ENCODE measurements at places on chromosomes 7 and 10. TPM values are rescaled to one million over a fixed set of nuclear protein-coding genes. Genes with fewer than 3 reads are reported as not detected.
A peak's percentile ranks its signal among the peaks of the same experiment; 100 is the strongest.

Gene GRID1
- total RNA-seq: 5.6 TPM

Gene PITRM1
- total RNA-seq: 59.5 TPM

DNA sequence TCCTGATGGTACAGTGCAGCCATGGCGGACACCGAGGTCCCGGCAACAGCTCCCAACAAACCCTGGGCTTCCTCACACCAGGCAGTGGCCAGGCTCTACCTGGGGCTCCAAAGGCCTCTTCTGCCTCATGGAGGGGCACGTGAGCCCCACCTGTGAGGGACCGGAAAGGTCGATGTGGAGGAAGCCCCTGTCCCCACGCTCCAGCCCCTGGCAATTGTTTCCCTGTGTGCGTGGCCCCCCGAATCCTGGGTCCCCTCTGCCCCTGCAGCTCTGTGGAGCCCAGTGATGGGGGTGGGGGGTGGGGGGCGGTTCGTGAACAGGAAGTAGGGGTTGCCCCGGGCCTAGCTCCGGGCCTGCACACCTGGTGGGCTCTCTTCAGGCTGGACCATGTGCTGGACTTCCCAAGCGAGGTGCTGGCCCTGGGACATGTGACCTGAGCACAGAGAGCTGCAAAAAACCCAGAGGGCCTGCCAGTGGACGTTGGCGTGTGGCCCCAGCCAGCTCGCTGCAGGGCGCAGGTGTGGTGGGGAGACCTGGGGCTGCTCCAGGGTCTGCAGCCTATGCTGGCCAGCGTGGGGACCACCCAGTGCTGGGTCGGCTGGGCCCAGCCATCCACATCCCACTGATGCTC lies 72.6 kb downstream of the INPP5A start:
- H3K27me3 ChIP-seq: no peaks in the 10 kb centered on the region
- peaks cover 17% of the 10 kb centered on the region for H3K4me1 ChIP-seq
- H3K36me3 ChIP-seq: no peaks in the 10 kb centered on the region
- no peak overlapping the region for H3K27ac ChIP-seq
- no peak for DNase-seq

DNA sequence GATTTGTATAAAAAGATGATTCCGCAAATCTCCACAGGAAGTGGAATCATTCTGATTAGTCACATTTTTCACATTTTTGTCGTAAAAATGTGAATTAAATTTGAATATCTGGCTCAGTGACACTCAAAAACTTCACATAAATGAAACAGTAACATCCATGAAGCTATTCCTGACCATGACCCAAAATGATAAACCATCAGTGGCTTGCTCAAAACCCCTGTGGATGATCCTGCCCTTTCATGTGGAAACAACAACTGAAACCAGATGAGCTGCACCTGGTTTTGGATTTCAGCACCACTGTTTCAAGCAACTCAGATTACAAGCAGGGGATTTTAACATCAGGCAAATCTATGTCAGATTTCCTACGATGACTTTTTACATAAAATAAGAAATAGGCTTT lies 80.3 kb downstream of the AMPH start:
- peaks cover 28% of the 10 kb centered on the region for H3K27me3 ChIP-seq
- no peaks in the 10 kb centered on the region for H3K4me1 ChIP-seq
- no peak for DNase-seq
- H3K27ac ChIP-seq: no peak overlapping the region
- H3K4me3 ChIP-seq: no peak overlapping the region

GRCh38 chr10:63219749-63220148 lies 86.6 kb downstream of the NRBF2 start:
- no peak for DNase-seq
- H3K4me1 ChIP-seq: no peaks in the 10 kb centered on the region
- no peak overlapping the region for H3K27ac ChIP-seq

DNA sequence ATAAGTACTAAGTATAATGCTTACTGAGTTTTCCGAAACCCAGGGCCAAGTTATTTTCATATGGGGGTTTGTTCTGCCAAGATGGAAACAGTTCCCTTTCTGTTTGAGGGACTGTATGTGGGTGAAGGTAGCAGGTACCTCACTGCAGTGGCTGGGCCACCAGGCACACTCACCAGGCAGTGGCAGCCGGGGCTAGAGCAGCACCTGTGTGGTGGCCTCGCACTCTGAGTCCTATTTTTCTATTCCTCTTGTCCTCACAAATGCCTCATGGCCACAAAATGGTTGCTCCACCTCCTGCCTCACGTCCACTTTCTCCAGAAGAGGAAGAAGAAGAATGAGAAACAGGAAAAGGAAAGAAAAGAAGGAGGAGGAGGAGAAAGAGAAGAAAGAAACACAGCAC lies 167.3 kb upstream of the SHH start:
- no peaks in the 10 kb centered on the region for H3K36me3 ChIP-seq
- no peak for DNase-seq
- H3K4me3 ChIP-seq: no peak overlapping the region
- H3K27me3 ChIP-seq: peaks cover 24% of the 10 kb centered on the region
- no peak overlapping the region for H3K27ac ChIP-seq

- H3K27me3 ChIP-seq: no peaks in the 10 kb centered on the region
- no peaks in the 10 kb centered on the region for H3K36me3 ChIP-seq
- no peak overlapping the region for H3K27ac ChIP-seq
These were observed 45.4 kb downstream of the PAX2 start for GRCh38 chr10:100790761-100791208.

- no peaks in the 10 kb centered on the region for H3K36me3 ChIP-seq
- no peaks in the 10 kb centered on the region for H3K4me1 ChIP-seq
- H3K27ac ChIP-seq: no peak overlapping the region
These were observed 35.4 kb downstream of the CDK13 start for GRCh38 chr7:39985398-39985918.

DNA sequence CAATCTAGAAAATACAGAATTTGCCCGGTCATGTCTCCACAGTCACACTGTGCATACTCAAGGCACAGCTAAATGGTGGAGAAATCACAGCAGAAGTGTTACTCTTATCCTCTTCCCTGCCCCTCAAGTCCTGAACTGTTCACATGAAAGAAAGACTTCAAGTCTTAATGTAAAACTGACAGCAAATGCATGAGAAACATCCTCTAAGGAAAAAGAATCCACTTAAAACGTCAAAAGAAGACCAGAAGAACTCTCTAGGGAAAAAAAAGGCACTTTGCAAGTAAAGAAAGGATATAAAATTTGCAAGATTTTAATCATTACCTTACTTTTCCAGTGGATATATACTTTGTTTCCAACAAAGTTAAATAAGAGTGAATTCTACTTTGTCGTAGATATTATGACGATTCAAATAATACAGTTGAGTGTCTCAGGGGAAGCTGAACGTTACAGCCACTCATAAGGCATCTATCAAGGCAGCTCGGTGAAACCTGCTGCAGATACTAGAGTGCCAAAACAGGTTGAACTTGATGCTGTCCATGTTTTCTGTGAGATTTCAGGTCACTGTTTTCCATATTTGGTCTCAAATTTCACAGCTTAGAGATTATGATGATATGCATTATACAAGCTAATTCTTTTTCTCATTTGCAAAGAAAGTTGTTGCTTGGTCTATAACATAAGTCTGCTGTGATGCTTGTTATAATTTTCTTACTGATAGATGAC lies 155.0 kb downstream of the CTTNBP2 start:
- H3K27me3 ChIP-seq: no peaks in the 10 kb centered on the region
- DNase-seq: no peak
- H3K36me3 ChIP-seq: no peaks in the 10 kb centered on the region
- H3K4me1 ChIP-seq: no peaks in the 10 kb centered on the region

DNA sequence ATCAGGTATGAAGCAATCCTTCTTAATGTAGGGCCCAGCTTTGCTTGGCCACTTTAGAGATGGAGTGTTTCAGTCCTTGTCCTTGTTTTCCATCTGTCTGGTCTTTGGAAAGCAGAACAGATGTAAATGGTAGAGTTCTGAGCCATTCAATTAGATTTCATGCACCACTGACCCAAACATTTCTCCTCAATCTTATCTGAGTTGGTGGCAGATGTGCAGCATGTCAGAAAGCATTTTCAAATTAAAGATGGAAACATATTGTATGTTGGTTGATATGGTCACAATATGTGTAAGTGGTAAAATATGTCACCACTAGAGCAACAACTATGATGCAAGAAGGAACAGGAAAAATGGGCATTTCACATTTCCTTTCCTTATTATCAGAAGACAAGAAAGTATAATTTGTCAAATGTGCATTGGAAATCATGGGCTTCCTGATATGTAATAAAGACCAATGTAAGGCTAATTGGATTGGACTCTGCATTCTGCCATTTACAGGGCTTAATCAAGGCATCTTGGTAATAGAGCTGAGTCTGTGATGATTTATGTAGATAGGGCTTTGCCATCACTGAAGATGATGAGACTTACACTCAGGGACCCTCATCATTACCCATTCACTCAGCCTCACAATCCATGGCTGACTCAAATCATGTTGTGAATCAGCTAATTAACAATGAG lies 750.7 kb downstream of the NRG3 start:
- DNase-seq: no peak
- no peaks in the 10 kb centered on the region for H3K4me1 ChIP-seq
- no peak overlapping the region for H3K4me3 ChIP-seq
- no peak overlapping the region for H3K27ac ChIP-seq

- no peak overlapping the region for H3K4me3 ChIP-seq
- no peak for DNase-seq
- H3K4me1 ChIP-seq: peaks cover 11% of the 10 kb centered on the region
- H3K27ac ChIP-seq: no peak overlapping the region
- H3K27me3 ChIP-seq: no peaks in the 10 kb centered on the region
These were observed 42.0 kb downstream of the GPRIN2 start for GRCh38 chr10:46514431-46514861.

GRCh38 chr7:44583146-44583865 lies 1.3 kb upstream of the TMED4 start:
- peaks cover 19% of the 10 kb centered on the region for H3K36me3 ChIP-seq
- peak overlapping the region; percentile 98 for H3K4me3 ChIP-seq
- H3K27ac ChIP-seq: peak overlapping the region; percentile 72

GRCh38 chr7:108146070-108146842 lies 16.1 kb upstream of the LAMB4 start:
- no peaks in the 10 kb centered on the region for H3K27me3 ChIP-seq
- H3K27ac ChIP-seq: no peak overlapping the region
- peaks cover 3% of the 10 kb centered on the region for H3K4me1 ChIP-seq
- peak; percentile 69 for DNase-seq
- H3K4me3 ChIP-seq: peak overlapping the region; percentile 24

DNA sequence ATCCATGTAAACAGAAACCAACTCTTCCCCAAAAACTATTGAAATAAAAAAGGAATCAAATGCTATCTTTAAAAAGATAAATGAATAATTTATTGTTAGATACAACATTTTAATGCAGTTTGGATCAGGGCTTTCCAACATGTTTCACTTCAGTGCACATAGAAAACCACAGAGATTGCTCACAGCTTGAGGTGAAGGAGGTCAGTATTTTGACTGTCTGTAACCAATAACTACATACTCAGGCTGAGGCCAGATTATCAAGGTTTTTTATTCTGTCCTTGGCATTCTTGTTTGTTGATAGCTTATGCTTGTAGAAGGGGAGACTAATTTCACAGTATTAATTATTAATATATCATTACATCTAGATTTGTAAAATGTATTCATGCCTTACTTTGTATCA lies 195.5 kb downstream of the PRKG1 start:
- H3K27ac ChIP-seq: no peak overlapping the region
- no peak overlapping the region for H3K4me3 ChIP-seq
- H3K27me3 ChIP-seq: peaks cover 7% of the 10 kb centered on the region
- DNase-seq: no peak
- H3K36me3 ChIP-seq: no peaks in the 10 kb centered on the region
- no peaks in the 10 kb centered on the region for H3K4me1 ChIP-seq

- H3K4me1 ChIP-seq: peaks cover 43% of the 10 kb centered on the region
- H3K27me3 ChIP-seq: no peaks in the 10 kb centered on the region
- DNase-seq: no peak
- H3K36me3 ChIP-seq: no peaks in the 10 kb centered on the region
- H3K27ac ChIP-seq: no peak overlapping the region
These were observed 9.5 kb upstream of the NPFFR1 start for GRCh38 chr10:70293169-70293843.

GRCh38 chr10:103683851-103684250 lies 171.5 kb downstream of the SH3PXD2A start:
- peaks cover 16% of the 10 kb centered on the region for H3K4me1 ChIP-seq
- H3K36me3 ChIP-seq: no peaks in the 10 kb centered on the region
- H3K4me3 ChIP-seq: no peak overlapping the region
- H3K27ac ChIP-seq: no peak overlapping the region
- no peaks in the 10 kb centered on the region for H3K27me3 ChIP-seq

- H3K4me3 ChIP-seq: no peak overlapping the region
- H3K27ac ChIP-seq: no peak overlapping the region
- H3K27me3 ChIP-seq: no peaks in the 10 kb centered on the region
- DNase-seq: no peak
- H3K4me1 ChIP-seq: no peaks in the 10 kb centered on the region
These were observed 114.2 kb upstream of the GPR22 start for GRCh38 chr7:107355616-107356015.

DNA sequence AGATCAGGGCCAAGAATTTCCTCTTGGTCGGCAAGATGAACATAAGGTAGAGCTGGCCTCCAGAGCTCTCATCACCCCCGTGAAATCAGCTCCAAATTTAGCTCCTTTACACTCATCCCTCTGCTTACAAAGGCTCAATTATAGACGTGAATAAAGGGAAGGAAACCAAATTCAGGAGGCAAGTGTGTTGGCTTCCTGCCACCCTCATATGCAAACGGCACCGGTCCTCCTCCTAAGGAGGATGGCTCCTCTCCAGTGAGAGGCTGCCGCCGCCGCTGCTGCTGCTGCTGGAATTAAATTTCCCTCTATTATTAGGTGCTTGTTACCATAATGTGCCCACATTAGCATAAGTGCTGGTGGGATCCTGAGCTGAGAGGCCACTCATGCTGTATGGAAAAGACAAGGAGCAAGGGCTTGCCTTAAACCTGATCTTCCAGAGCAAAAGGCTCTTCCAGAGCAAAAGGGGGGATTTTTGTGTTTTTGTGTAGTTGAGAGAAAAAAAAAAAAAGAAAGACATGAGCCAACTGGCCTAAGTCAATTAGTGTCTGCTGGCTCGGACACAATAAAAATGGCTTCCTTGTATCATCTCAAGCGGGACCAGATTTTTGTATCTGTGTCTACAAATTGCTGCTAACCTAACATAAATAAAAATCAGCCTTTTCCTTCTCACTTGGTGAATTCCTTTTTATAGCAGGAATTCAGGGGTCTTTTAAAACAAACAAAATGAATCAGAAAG lies 68.4 kb downstream of the CDHR3 start:
- H3K4me3 ChIP-seq: no peak overlapping the region
- H3K4me1 ChIP-seq: no peaks in the 10 kb centered on the region
- no peak for DNase-seq
- H3K36me3 ChIP-seq: no peaks in the 10 kb centered on the region
- no peak overlapping the region for H3K27ac ChIP-seq

GRCh38 chr7:122597277-122597676 lies 101.6 kb downstream of the RNF133 start:
- H3K36me3 ChIP-seq: no peaks in the 10 kb centered on the region
- DNase-seq: no peak
- no peaks in the 10 kb centered on the region for H3K4me1 ChIP-seq

DNA sequence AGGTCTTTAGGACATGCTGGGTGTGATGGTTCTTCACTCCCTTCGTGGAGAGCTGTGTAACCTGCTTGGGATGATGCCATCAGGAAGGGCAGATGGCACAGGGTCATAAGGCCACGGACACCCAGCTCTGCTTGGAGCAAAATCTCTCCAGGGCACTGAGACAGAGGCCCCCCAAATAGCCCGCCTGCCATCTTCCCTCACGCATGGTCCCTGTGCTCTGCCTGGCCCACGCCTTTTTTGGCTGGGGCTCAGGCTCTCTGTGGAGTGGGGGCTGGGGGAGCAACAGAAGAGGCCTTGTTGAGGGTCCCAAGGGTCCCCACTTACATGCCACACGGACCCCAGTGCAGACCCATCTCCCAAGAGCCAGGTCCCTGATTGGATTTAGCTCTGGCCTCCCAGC lies 93.3 kb upstream of the RET start:
- H3K27ac ChIP-seq: no peak overlapping the region
- no peaks in the 10 kb centered on the region for H3K27me3 ChIP-seq
- no peaks in the 10 kb centered on the region for H3K36me3 ChIP-seq
- DNase-seq: no peak
- H3K4me1 ChIP-seq: no peaks in the 10 kb centered on the region

Measured in HCT116 (cell line).